ENCODE measurements at places on chromosomes 1 and 21. TPM values are rescaled to one million over a fixed set of nuclear protein-coding genes. Genes with fewer than 3 reads are reported as not detected.

- no peak for DNase-seq
These were observed 3.3 kb downstream of the RGS16 start for GRCh38 chr1:182600745-182601415.

DNA sequence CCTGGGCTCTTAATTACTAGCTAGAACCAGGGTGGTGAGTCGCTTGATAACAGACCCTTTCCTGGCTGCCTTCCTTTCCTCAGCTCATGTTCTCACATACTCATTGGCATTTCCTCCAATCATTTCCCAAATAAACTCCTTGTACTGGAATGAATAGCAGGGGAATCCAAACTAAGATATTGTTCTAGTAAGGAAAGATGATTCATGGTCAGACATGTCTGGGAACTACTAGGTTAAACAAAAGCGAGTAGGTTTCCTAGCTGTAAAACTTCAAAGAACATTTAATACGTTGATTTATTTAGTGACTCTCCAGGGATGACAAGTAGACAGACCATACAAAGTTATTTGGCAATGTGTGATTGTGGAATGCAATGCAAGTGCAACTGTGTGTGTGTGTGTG is 121.2 kb upstream of the KCNJ6 start:
- peak; percentile 84 for DNase-seq

GRCh38 chr21:28959367-28960099 is 33.1 kb downstream of the LTN1 start:
- DNase-seq: peak; percentile 28

- no peak for DNase-seq
These were observed 72.9 kb downstream of the SETD4 start for GRCh38 chr21:35987475-35987874.

CFAP74 gene
- total RNA-seq: not detected

CEP85 gene
- total RNA-seq: 17.8 TPM

OR6N2 gene
- not detected for total RNA-seq
